Stimulated activated CD8-positive, alpha-beta memory T cell treated with anti-CD3 and anti-CD28 coated beads, Interleukin-15, amount 100 ng/mL, for 4 hours (primary cell): ENCODE measurements at places on chromosomes 7 and 10.

- DNase-seq, result no peak
These were observed 182.6 kb downstream of the TCF7L2 start for GRCh38 chr10:113132591-113133121.

GRCh38 chr7:80218723-80219122 is 84.1 kb downstream of the GNAI1 start:
- no peak for DNase-seq

- no peak for DNase-seq
These were observed 3.4 kb upstream of the TBRG4 start for GRCh38 chr7:45114926-45115325.

- DNase-seq, result no peak
These were observed 291.2 kb downstream of the AUTS2 start for GRCh38 chr7:69889338-69889975.

DNA sequence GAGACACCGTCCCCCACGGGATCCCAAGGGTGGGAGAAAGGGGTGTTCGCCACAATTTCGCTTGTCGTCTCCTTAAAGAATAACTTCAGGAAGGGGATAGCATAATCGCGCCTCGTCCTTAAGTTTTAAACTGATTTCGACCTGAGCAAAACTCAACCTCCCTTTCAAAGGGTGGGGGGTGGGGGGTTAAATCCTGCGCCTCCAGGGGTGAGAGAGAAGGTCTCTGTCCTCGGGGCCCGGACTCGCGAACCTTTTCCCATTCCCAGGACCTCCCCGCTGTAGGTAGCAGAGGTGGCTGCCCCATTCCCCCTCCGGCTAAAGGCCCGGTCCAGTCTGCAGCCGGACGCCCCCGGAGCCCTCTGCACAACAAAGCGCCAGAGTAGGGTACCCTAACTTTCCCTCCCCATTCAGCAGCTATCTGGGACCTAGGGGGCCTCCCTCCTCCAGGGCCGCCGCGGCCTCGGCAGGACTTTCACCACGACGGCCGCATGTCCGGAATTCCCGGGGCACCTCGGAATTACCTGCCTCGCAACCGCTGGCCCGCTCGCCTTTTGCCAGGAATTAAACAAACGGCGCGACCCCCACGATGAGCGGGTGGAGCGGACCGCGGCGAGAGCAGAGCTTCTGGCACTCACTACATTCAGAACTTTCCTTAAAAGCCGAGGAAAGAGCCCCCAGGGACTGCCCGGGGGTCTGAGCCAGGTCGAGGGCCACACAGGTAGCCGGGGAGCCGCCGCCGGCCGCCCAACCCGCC is 1.7 kb downstream of the CDK6 start:
- peak; percentile 4 for DNase-seq

- DNase-seq, result no peak
These were observed 1018.7 kb downstream of the TYW1 start for GRCh38 chr7:68015122-68015977.

DNA sequence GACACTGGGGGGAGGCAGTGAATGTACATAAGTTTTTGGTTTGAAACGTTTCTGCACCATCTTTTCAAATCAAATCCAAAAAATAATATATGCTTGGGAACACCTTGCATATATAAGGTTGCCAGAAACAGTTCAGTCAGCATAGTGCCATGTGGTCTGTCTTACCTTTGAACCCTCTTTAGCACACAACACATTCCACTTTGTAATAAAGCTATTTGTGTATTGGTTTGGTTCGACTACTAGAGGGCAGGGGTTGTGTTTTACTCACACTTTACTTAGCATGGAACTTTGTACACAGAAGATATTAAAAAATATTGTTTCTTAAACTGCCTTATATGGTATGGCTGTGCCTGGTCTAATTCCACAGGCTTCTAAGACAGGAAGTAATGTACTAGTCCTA is 43.2 kb downstream of the ALDH18A1 start:
- DNase-seq, result no peak

GRCh38 chr7:90599038-90599437 is 2.9 kb downstream of the CDK14 start:
- DNase-seq, result no peak

- DNase-seq, result no peak
These were observed 136.3 kb upstream of the ANK3 start for GRCh38 chr10:60525716-60526585.

- no peak for DNase-seq
These were observed 1.3 kb downstream of the REPIN1 start for GRCh38 chr7:150369748-150370501.

GRCh38 chr7:122423591-122423990 is 119.0 kb upstream of the FEZF1 start:
- no peak for DNase-seq

DNA sequence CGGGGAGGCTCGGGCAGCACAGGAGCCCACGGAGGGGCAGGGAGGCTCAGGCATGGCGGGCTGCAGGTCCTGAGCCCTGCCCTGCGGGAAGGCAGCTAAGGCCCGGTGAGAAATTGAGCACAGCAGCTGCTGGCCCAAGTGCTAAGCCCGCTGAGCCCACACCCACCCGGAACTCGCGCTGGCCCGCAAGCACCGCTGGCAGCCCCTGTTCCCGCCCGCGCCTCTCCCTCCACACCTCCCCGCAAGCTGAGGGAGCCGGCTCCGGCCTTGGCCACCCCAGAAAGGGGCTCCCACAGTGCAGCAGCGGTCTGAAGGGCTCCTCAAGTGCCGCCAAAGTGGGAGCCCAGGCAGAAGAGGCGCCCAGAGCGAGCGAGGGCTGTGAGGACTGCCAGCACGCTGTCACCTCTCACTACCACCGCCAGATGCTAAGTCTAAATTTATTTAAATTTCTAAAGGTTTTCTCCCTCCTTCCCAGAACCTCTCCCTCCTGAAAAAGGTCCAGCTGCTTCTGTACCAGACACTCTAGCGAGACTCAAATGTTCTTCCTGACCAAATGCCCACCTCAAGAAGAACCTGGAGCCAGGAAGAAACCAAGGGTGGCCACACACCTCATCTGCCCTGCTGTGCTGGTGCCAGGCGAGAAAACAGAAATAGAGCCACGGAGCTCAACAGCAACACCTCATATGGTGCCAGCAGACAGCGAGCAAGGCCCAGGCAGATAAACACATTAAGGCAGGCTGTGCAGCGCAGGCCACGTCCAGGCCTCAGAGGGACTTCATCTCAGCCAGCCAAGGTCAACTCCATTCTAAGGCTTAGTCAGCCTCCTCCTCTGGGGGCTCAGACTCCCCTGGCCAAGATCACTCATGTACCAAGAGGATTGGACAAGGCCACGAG is 47.0 kb downstream of the KCNMA1 start:
- DNase-seq, result no peak

- DNase-seq, result no peak
These were observed 481.0 kb downstream of the TNS3 start for GRCh38 chr7:47100817-47101435.

DNA sequence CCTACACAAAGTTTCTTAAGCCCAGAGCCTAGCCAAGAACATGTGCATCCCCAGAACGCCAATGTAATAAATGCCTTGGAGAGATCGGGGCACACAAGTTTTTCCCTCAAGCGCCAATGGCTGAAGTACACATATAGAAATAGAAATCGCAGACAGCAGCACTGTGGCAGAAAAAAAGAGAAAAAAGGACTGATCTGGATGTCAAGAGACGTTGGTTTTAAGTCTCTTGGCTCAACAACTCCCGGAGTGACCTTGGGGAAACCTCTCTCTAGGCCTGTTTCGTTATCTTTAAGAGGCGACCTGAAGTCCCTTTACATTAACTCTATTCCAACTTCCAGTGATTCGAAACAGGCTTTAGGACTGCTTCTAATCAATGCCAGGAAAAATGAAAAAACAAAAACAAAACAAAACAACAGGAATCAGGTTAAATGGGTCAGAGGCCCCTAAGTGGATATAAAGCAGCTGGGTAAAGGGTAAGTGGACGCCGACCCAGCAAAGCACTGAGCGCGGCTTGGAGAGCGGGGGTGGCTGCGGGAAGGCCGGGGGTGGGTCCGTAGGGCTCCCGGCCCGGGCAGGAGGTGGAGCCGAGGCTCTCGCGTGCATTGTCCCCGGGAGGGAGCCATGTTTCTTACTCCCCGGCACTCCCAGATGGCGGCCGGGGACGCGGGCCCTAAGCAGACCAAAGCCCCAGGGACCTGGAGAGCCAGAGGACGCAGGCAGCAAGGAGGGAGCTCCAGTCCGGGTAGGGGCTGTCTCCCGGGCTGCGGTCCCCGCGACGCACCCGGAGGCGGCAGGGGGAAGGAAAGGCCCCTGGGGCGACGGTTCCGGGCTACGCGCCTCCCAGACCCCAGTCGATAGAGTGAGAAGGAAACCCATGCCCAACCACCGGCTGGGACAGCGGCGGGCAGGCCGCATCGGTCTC is 757 bp downstream of the EIF3A start:
- peak; percentile 41 for DNase-seq

- DNase-seq, result no peak
These were observed 154.0 kb upstream of the KLF14 start for GRCh38 chr7:130887957-130888371.

GRCh38 chr7:50696810-50697582 is 85.7 kb downstream of the GRB10 start:
- no peak for DNase-seq

GRCh38 chr10:72425133-72425532 is 70.4 kb upstream of the DNAJB12 start:
- no peak for DNase-seq

- DNase-seq, result no peak
These were observed 43.8 kb downstream of the INSIG1 start for GRCh38 chr7:155341463-155341983.

- DNase-seq, result no peak
These were observed 91.1 kb downstream of the TEX36 start for GRCh38 chr10:125591886-125592285.

GRCh38 chr7:3415861-3416312 is 114.8 kb downstream of the SDK1 start:
- DNase-seq, result no peak

GRCh38 chr7:69318794-69319193 is 279.5 kb upstream of the AUTS2 start:
- DNase-seq, result no peak

DNA sequence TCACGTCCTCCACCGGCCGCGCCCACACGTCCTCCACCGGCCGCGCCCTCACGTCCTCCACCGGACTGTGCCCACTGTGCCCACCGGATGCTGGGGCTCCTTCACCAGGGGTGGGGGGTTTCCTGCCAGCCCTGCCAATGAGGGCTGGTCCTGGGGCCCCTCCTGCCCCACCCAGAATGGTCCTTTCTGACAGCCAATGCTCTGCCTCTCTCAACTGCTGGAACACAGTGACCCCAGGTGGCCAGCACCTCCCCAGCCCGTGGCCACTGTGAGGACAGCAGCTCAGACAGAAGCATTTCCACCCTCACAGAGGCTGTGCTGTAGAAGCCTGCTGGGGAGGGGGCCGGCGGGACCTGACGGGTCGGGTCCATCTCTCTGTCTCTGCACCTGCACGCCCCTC is 90.1 kb upstream of the DNAAF5 start:
- no peak for DNase-seq

DNA sequence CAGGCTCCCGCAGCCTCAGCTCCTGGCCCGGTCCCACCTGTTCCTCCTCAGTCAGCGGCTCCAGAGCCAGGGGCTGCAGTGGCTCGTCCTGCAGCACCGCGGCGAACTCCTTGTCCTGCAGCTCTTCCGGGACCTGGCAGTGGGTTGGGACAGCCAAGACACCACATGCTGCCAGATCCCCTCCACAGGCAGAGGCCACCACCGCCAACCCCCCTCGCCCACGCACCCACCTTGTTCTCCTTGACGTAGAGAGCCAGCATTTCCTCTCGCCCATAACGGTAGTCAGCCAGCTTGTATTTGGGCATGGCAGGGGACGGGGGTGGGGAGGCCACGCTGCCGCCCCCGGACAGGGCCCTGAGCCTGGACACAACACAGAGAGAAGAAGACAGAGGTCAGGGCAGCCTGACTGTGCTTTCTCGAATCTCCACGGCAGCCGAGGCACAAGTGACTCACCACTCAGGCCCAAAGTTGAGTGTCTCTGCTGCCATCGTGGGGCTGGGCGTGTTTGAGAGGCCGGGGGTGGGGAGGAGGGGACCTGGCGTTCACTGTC is 6.2 kb downstream of the GIGYF1 start:
- DNase-seq, result no peak

- DNase-seq, result no peak
These were observed 37.0 kb downstream of the VWA2 start for GRCh38 chr10:114276066-114276465.
